MM.1S (cell line): ENCODE measurements at places on chromosomes 4 and X.

DNA sequence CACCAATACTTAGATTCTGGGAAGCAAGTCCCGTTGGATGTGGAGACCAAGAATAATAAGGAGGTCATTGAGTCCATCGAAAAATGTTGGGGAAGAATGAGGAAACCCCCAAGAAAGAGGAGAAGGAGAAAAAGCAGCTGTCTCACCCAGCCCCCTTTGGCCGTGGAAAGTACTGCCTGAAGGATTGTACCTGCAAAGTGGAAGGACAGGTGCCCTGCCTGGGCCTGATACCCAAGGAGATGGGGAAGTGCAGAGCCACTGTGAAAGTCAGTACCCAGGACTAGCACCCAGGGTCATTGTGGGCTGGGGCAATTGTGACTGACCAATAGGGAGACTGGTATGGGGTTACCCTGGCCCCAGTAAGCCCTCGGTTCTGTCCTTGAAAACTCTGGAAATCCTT, 13.8 kb upstream of the CFAP299 start:
- DNase-seq: no peak

DNA sequence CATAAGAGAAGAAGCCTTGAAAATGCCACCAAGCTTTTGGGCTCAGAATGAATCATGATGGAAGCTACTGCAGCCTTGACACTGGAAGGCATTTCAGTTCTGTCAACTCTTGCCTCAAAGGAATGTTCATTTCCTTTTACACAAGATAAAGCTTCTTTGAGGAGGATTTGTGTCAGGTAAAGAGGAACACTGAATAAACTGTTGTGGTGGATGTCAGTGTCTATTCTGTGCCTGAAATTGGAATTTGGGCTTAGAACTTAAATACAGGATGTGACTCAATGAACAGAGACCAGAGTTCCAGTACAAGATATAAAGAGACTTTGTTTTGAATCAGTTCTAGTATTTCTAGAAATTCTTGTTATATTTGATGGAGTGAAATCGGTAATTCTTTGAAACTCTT, 313.2 kb downstream of the PACRGL start:
- no peak for DNase-seq

DNA sequence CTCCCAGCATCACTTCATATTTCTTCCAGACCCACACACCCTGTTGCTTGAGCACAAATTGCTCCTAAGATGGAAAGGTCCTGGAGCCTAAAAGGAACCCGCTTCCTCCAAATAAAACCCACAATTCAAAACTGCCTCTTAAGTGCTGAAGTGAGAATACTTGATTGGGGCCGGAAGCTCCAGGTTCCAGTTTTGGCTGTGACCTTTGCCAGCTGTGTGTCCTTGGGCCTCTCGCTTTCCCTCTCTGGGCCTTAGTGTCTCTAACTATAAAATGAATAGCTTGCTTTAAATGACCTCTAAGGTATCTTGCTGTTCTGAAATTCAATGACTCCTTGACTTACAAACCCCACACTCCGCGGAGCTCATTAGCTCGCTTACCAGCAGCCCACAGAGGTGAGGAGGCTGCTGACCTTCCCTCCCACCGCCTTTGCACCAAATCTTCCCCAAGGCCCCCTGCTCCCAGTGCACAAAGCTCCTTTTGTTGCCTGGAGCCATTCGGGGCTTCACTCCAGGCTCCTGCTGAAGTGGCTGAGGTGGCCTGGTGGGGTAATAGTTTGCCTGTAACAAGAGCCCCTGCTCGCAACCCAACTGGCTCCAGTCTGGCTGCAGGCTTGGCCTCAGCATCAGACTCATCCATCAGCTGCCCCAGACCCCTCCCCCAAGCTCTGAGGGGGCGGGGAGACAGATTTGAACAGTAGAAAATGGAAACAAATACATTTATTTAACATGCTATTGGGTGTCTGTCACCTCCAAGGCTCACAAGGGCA, 21.8 kb downstream of the STARD8 start:
- DNase-seq: no peak

- no peak for DNase-seq
Measured at GRCh38 chr4:106367072-106367471, 1.5 kb downstream of the GIMD1 start.
